ENCODE measurements at places on chromosomes 3 and 15.
A peak's percentile ranks its signal among the peaks of the same experiment; 100 is the strongest.

DNA sequence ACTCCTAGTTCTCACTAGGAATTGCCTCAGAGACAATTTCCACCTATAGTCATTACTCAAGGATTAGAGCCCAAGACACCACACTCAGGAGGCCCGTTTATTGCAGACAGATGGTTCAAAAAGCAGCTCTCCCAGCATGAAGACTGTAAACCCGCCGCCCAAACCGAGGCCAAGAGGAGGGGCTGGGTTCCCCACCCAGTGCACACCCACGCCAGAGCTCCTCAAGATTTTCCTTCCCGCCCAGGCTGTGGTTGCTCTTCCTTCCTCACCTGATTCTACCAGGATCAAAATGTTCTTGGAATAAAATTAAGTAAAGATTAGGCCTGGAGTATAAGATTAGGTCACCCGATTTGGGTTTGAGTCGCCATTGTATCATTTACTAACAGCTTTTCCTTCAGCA, 364.4 kb downstream of the MECOM start:
- DNase-seq = no peak

- DNase-seq = peak; percentile 52
Measured at GRCh38 chr15:25508369-25509002, 69.7 kb upstream of the UBE3A start.

DNA sequence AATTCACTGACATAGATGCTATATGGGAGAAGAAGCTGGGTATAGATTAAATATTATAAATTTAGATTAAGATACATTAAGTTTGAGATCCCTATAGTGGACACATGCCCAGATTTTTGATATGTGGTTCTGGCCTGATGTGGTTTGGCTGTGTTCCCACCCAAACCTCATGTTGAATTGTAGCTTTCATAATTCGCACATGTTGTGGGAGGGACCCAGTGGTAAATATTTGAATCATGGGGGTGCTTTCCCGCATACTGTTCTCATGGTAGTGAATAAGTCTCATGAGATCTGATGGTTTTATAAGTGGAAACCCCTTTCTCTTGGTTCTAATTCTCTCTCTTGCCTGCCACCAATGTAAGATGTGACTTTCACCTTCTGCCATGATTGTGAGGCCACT, 189.4 kb upstream of the CD96 start:
- no peak for DNase-seq

- DNase-seq = no peak
Measured at GRCh38 chr3:63470745-63471144, 181.7 kb upstream of the SNTN start.

DNA sequence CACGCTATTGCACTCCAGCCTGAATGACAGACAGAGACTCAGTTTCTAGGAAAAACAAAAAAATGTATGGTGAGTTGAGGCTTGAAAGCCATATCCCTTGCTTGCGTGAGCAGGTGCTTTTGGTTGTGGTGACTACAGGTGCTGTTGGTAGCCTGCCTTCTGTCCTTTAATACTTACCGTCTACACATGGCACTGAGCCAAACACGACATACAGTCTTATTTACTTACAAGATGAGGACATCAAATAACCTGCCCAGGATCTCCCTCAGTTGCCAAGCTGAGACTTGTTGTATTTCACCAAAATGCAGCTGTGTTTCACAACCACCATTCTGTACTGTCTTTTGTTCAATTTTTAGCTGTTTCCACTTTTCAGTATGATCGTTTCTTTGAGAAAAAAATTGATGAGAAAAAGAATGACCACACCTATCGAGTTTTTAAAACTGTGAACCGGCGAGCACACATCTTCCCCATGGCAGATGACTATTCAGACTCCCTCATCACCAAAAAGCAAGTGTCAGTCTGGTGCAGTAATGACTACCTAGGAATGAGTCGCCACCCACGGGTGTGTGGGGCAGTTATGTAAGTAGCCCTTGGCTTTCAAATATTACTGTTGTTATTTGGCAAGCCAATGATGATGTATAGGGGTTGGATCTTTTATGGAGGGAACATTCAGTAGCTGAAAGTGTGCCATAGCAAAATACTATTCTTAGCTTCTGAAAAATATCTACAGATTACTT, 6.5 kb downstream of the ALAS1 start:
- DNase-seq = no peak

DNA sequence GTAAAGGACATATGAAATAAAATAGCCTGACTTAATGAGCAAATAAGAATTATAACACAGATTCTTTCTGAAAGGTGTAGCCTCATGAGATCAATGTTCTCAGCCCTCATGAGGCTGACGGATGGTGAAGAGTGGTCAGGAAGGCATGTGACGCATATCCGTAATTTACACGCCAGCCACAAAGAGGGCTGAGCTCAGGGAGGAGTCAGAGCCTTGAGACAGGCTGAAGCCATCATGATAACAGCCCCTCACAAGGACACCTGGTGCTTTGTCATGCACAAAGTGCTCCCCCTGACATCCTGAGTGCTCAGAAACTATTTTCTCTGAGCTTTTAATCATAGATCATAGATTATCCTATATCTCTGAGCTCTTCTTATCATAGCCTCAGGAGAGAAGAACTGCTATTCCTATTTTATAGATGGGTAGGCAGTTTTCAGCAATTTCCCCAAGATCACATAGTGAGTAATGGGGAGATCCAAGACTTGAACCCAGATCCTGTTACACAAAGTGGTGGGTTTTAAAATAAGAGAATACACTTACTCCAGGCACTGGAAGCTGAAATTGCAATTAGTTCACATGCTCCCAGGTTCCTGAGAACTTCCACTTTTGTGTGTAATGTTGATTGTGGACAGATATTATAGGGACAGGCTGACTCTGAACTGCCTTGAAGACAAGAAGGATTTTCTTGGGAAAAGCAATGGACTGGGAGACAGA, 267.1 kb downstream of the RPLP1 start:
- no peak for DNase-seq

DNA sequence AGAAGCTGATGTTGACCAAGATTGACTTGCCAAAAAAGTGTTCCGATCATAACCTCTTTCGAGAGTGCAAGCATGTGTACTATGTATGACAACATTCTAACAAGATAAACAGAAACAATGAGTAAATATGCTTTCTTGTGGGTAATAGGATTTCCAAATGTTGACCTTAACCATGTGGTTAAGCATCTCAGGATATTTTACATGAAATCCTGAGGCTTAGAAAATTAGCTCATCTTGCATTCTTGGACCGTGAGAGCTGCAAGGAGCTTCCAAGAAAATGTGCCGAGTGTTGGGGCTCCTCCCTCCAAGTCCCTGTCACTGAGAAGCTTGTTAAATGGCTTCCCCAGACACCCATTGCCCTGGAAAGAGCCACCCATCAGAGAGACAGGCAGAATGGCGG, 50.1 kb downstream of the C3orf20 start:
- no peak for DNase-seq

- DNase-seq = no peak
Measured at GRCh38 chr3:90080988-90081387, 973.6 kb downstream of the EPHA3 start.

- DNase-seq = no peak
Measured at GRCh38 chr3:124768812-124769211, 38.6 kb downstream of the UMPS start.

- DNase-seq = no peak
Measured at GRCh38 chr3:179991104-179991503, 45.6 kb downstream of the PEX5L start.

DNA sequence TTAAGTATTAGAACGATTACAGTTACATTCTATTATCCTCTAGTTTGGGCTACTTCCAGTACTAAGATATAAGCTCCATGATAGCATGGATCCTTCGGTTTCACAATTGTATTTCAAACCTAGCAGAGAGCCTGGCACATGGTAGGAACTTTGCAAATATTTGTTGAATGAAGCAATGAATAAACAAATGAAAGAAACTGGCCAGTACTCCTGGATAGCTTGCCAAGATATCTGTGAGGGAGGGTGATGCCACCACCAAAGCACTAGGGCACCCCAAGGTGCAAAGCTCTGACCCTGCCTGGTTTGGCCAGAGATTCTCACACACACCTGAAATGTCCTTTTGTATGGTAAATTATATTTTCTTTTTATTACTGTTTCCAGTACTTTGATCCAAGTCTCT, 44.3 kb upstream of the PLAAT1 start:
- no peak for DNase-seq

- DNase-seq = no peak
Measured at GRCh38 chr15:92049290-92049989, 195.9 kb downstream of the SLCO3A1 start.

DNA sequence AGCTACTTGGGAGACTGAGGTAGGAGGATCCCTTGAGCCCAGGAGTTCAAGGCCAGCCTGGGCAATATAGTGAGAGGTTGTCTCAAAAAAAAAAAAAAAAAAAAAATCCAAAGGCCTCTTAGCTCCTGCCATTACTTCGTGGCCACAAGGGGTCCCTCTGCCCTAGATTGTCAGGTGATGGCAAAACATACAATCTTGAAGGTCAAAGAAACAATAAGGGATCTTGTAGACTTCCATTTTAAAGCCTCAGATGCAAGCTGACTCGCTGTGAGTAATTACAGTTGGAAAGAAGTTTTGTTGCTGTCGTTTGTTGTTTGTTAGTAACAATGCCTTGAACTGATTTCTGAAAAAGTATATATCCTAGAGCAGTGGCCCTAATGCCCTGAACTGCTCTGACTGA, 55.9 kb upstream of the PLCL2 start:
- peak; percentile 59 for DNase-seq

DNA sequence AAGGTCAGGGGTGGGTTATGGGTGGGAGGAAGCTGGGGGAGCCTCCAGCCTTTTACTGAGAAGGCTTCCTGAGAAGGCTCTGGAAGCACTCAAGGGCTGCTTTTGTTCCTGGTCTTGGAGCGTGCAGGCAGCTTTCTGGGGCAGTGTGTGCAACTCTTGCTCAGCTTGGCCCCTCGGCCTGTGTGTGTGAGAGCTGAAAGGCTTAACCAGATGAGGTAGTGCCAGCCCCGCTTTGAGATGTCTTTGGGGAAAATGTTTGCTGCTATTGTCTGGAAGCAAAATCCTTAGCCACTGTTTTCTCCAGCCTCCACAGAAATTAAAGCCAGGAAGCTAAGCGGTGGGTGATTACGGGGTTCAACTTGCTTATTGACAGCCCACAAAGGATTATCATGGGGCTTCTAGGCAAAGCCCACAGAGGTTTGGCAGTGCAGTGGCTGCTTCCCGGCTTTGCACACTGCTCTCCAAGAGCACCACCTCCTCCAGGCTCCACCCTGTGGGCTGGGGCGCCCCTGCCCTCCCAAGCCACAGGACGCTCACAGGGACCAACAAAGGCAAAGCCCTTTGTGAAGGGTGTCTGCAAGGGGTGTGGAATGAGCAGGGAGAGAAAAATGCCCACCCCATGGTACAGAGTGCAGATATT, 121.7 kb upstream of the TLE3 start:
- DNase-seq = no peak

DNA sequence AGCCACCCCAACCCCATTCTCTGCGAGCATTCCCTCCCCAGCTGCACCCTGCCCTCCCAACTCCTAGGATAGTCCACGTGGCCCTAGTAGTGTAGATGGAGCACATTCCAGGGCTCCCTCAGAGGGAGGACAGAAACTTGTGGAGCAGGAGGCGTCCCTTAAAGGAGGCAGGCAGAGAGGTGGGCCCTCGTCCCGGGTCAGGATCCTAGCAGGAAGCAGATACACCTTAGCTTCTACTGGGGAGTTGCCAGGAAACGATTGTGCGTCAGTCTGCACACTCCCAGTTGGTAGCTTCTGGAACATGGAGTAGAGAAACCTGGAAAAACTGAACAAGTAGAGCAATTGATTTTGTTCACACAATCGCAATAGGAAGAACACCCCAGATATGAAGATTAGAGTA, 43.9 kb upstream of the KLHL25 start:
- no peak for DNase-seq

- DNase-seq = no peak
Measured at GRCh38 chr3:46538803-46539442, 27.2 kb downstream of the LRRC2 start.

- DNase-seq = no peak
Measured at GRCh38 chr3:30520699-30521098, 85.7 kb upstream of the TGFBR2 start.

DNA sequence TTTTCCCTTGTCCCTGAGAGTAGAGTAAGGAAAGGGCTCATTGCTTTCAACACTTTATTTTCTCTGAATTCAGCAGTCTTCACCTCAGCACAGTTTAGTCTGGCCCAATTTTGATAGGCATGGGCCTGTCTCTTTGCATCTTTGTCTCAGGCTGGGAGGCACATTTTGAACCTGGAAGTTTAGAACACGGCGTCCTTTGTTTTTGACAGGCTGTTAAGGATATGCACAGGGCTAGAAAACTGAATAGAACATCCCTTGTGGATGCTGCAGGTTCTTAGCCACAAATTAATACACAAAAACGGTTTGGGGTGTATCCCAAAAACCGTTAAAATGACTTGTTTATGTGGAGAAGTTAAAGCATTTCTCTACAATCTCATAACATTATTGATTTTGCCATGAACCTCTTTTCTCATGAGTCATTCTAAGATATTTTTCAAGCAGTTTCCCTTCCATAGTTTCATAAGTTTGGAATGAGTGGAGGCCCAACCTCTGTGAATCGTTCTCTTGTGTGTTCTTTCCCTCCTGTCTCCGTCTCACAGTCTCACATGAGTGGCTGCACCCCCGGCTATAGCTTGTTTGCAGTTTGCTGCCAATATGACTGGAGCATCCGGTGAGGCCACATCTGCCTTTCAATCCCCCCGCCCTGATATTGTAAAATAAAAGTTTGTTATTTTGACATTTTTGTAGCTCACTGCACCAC, 192.9 kb upstream of the EIF1B start:
- DNase-seq = no peak

DNA sequence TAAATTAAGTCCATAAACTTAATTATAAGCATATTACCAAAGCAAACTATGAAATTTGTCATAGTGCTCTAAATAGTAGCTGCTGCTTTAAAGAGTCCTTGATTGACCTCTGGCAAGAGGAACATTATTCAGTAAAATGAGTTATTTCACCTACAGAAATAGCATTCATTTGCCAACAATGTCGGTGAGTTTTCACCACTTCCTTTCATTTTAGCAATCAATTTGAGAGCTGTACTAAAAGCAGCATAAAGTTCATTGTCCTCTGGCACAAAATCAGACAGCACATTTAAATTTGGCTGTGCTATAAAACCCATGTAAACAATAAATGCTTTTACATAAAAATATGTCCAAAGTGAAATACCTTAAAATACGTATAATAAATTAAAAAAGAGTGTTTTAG, 1515.7 kb downstream of the SI start:
- no peak for DNase-seq

DNA sequence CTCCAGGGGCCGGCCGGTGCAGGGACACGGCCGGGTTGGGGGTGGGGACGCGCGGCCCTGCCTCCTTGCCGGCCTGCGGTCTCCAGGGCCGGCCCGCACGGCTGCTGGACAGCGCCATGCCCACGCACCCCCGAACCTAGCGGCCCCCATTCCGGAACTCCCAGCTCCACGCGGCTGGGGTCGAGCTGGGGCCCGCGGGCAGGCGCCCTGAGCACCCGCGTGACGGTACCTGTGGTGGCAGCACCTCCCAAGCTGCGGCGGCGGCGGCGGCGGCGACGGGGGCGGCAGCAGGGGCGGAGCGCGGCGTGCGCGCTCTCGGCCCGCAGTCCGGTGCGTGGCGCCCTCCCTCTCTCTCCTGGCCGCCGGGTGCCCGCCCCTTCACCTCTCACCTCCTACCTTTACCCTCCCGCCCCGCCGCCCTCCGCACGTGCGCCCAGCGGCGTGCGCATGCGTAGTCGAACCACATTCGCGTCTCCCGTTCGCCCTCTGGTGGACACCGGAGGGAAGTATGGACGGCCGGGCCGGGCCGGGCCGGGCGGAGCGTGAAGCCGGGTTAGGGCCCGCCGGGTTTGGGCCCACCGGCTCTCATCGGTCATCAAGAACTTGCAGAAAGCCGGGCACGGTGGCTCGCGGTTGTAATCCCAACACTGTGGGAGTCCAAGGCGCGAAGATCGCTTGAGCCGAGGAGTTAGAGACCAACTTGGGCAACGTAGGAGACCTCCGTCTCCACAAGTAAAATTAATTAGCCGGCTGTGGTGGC, at the start of gene SCAP:
Gene SCAP, minus strand, starts transcription at position 372 of the 760 bp plus-strand sequence. CDS start 32,948 bp downstream, outside the sequence.
- DNase-seq = peak; percentile 97
